Globus pallidus (tissue), 1 donor: ENCODE measurements at places on chromosomes 2 and 18.

DNA sequence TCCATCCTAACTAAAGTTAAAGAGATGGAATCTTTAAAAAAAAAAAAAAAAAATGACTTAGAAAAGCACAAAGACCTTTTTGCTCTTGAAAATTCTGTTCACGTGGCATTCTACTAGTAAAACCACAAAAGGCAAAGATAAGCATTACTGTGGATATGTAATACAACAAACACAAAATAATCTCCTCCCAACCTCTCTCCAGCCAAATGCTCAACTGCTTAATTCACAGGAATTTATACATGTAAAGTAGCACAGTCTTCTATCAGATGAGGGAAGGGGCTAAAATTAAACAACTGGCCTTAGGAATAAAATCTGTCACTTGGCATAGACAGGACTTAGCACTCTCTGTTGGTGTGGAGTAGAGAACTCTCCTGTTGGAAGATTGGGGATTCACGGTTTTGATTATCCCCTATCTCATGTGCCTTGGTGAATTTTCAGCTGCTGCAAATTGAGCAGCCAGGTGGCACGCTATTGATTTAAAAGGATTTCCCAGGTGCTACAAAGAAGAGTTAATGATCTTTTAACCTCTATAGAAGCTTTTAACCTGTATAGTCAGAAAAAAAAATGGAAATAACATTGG is 57.4 kb downstream of the ATIC start:
- DNase-seq, result no peak

DNA sequence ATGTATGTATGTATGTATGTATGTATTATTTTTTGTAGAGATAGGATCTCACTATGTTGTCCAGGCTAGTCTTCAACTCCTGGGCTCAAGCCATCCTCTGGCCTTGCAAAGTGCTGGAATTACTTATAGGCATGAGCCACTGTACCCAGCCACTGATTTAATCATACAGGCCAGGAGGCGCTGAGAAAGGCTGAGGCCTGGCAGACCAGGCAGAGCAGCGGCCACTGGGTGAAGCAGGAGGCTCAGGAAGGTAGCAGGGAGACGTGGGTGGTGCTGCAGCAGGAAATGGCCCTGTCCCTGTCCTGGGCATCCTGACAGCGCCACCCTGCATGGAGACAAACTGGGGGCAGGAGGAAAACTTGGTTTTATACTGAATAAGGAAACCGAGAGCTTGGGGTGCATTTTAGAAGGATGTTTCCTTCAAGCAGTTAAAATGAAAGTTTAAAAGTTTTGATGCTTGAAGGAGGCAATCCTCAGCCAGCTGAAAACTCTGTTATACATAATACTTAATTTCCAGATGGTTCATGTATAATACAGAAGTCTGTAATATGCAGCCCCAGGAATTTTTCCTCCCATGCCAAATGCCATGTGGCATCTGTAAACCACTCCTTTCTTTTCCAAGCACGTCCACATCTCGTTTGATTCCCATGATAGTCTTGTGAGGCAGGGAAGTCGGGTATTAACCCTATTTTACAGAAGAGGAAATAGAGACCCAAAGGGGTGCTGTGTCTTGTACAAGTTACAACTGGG is 182.4 kb downstream of the CELF4 start:
- DNase-seq, result no peak

DNA sequence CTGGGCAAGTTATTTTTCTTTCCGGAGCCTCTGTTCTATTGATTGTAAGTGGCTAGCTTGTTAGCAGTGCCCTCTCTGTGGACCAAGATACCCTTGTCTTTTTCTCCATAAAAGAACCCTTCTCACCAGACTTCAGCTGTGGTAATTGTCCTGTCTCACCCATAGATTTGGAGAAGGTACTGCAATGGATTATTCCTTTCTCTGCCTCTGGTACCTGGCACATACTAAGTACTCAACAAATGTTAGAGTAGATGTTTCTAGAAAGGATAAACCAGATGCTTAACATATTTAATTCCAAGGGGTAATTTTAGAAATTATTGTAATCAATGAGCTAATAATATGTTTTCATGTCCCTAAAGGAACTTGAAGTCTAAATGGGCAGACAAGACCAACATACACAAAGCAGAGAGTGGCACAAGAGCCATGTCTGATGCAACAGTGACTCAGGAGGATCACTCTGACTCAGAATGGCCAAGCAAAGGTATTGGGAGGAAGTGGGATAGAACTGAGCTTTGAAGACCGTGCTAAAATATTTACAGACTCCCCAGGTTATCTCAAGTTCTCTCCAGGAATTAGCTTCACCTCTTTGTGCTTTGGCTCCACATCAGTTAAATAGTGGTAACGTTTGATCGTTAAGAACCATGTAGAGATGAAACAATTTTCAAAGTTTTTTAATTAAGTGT is 129.7 kb upstream of the OSR1 start:
- no peak for DNase-seq

- DNase-seq, result no peak
Observed at GRCh38 chr18:24990671-24991134, 361.3 kb downstream of the ZNF521 start.

- DNase-seq, result no peak
Observed at GRCh38 chr18:55179425-55179824, 220.2 kb upstream of the CCDC68 start.

- DNase-seq, result no peak
Observed at GRCh38 chr2:136055929-136056688, 61.8 kb downstream of the CXCR4 start.

DNA sequence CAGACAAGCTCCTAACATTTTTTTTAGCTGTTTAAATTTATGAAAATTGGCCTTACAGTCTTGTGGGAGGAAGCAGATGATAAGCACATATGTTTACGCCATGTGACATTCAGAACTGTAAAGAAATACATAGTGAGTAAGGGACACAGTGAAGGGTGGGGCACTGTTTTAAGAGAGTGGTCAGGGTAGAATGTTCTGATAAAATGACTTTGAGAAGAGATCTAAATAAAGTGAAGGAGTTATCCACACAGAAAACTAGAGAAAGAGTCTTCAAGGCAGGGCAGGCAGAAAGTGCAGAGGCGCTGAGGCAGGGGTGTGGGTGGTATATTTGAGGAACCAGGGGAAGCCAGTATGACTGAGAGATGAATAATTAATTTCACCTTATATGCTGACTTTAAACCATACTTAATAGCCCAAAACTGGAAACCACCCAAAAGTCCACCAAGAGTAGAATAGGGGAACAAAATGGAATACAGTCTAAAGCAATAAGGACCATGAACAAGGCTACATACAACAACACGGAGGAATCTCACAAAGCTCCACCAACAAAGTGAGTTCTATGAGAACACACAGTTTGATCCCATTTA is 8.6 kb downstream of the MREG start:
- no peak for DNase-seq

DNA sequence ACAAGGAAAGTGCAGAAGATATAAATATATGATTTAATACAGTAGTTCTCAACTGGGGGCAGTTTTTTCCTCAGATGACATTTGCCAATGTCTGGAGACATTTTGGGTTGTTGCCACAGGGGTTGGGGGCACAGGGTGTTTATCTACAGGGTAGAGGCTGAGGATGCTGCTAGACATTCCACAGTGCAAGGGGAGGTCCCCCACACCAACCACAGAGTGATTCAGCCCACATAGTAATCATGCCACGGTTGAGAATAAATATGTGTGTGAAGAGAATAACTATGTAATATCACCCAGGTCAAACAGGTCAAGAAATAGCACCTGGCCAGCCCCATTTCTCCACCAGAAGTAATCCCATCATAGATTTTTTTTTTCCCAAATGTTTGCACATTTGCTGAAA is 17.9 kb downstream of the DYSF start:
- no peak for DNase-seq

DNA sequence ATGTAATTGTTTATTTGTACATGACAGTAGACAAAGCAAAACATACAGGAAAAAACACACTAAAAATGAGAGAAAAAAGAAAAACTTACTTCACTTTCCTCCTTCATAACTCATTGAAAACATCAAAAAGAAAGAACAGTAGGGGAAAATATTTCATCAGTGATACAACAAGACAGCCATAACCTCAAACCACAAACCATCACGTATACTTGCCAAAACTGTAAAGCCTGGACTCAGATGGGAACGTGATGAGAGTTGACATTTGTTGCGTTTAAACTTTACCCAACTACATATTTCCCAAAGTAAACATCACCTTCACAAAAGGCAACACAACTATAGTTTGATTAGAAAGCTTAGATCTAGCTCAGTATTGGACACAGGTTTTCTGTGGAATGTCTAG is 278.2 kb upstream of the COL3A1 start:
- DNase-seq, result no peak

- DNase-seq, result no peak
Observed at GRCh38 chr18:63160172-63160995, 159.2 kb downstream of the BCL2 start.

GRCh38 chr2:105769504-105769903 is 24.8 kb downstream of the NCK2 start:
- DNase-seq, result no peak

GRCh38 chr2:228533156-228533555 is 351.7 kb upstream of the SPHKAP start:
- no peak for DNase-seq

- no peak for DNase-seq
Observed at GRCh38 chr2:72104821-72105588, 42.7 kb downstream of the CYP26B1 start.

DNA sequence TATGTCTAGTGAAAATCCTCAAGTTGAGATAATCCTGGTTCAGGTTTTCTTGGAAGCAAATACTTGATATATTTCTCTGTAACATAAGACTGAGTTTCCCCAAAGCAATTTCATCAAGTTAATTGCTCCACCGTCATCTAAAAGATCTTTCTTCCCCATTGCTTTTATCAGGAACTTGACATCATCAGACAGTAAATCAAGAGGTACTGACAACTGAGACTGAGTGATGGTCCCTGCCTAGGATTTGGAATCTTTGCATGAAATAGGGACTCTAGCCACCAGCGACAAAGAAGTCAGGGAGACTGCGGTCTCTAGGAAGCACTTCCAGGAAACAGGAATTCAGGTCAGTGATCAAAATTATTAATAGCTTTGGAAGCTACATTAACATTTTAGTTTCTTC is 43.4 kb upstream of the SCN1A start:
- DNase-seq, result no peak

GRCh38 chr2:217360781-217361482 is 501.1 kb upstream of the TNP1 start:
- DNase-seq, result no peak
